ENCODE measurements at places on chromosomes 2 and 18.

DNA sequence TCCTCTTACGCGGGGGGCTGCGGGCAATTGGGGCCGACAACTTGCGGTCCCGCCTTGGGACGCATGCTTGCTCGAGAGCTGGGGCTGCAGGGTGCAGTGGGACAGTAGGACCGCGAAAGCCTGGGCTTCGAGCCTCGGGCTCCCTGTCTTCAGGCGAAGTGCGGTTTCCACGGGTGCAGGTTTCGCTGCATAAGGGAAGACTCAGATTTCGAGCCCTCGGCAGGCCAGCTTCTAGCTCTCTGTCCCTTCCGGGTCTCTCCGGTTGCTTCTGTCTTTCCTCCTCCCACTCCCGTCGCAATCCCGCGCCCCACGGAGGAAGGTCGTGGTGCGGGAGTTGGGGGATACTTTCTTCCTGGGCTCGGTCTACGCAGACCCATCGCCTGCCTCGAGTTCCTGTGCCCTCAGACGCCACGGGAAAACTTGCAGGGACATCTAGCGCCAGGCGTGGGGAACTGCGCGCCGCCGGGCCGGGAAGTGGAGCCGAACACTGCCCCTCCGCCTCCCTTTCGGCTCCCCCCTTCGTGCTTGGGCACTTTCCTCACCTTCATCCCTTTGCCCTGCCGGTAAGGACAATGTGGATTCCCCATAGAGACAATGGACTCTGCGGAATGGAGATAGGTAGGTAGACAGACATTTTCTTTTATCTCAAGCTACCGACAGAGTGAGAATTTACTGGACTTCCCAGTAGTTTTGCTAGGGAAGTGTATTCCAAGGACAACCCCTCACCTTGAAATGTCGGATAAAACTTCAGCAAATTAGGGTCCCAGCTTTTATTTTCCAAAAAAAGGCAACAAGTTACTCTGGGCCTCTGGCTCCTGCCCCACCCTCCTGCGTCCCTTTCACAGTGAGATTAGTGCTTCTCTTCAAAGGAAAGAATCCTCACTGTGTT lies 4.2 kb upstream of the HOXD13 start:
- DNase-seq = no peak

GRCh38 chr2:165164201-165164600 lies 39.6 kb downstream of the SCN3A start:
- DNase-seq = no peak

DNA sequence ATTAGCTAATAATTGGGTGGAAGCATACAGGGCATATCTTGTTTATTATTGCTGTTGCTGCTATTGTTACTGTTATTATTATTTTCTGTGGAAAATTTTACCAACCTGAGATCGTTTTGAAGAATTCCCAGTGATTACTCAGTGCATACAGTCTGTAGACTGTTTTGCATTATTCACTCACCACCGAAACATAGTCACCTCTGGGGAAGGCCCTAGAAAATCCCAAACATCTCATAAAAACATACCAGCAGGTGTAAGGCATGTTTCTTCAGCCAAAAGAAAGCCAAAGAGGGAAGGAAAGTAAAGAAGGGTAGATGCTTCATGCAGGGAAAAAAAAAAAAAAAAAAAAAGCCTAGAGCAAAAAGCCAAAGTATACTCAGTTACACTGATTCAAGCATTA lies 647.7 kb downstream of the BCL11A start:
- DNase-seq = no peak

DNA sequence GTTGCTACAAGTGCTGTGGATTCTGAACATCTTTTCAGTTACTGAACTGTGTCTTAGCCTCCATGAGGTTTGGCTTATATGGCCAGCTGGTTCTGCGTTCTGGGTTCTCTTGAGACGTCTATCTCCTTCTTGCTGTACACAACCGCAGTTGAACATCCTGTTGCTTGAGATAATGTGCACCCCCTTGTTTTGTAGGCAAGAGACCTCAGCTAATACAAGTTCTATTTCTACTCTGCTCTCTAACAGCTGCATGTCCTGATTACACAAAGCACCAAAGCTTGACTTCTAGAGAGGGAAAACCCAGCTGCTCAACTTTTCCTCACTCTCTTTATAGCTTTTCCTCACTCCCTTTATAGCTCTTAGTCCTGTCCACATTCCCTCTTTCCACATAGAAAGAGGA lies 176.0 kb downstream of the LTBP1 start:
- DNase-seq = no peak

DNA sequence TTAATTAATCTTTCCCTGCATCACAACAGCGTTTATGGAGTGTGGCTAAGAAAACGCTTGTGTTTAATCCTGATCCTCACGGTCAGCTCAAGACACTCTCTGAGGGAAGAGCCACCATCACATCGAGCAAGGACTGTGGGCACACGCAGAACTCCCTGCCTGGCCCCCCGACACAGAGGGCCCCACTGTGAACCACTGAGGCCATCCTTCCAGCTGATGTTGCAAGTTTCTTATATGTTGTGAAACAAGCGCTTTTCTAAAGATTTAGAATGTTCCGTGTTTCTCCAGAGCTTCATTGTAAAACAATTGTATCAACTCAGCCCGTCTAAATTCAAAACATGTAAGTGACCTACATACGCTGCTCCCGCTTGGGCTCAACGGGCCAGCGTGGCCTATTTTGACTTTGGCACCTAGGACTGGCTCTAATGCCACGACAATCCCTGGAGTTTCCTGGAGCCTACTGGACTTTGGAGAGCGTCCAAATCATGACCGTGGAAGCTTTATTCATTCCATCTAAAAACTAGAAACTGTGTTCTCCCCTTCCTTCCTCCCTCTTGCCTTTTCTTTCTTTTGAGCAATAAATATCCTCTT lies 34.9 kb downstream of the SERPINE2 start:
- DNase-seq = no peak

DNA sequence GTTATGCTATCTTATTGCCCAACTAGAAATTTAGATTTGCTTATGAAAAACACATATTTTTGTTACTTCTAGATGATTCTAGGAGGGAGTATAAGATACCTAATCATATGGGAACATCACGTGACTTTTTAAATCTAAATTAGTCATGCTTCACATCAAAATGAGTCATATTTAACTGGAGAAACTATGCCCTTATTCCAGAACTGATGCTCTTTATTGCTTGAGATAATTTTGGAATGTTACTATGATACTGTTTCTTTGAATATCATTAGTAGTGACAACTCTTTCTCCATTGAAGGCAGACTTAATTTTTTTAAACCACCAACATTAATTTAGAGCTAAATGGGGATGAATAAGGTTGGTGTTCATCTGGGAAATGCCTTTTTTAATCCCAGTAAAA lies 19.9 kb upstream of the ELAC1 start:
- no peak for DNase-seq

DNA sequence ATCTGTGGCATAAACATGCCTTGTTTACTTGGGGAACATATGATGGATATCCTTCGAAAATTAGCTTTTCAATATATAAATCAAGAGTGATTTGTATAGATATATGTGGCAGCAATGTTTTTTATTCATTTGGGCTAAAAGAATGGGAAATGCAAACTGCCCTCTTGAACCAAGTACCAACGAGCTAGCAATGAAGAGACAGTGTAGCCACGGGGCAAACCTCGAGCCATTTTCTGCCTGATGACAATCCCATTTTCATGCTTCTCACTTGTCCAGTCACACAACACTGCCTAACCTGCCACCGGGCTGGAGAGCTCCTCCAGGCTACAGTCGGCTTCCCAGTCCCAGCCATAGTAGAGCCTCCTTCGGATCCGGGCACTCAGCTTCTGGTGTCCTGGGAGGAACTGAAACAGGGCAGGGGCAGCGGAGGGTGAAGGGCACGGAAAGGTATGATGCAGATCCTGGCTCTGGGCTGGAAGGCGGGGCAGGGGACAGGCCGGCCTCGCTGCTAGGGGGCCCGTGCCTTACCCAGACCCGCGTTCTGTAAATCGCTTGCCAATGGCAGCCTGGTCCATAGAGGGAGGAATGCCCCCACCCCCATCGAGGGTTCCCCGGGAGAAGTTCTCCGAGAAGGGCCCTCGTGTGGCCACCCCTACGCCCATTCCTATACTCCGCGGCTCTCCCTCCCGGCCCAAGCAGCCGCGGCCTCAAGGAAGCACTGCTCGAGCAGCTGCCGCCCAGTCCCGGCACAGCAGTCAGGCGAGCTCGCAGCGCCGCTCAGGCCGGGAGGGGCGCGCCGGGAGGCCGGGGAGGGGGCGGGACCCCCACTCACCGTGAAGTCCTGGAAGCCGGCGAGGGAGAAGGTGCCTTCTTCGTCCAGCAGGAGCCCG lies 552 bp downstream of the CNPPD1 start:
- DNase-seq = no peak

DNA sequence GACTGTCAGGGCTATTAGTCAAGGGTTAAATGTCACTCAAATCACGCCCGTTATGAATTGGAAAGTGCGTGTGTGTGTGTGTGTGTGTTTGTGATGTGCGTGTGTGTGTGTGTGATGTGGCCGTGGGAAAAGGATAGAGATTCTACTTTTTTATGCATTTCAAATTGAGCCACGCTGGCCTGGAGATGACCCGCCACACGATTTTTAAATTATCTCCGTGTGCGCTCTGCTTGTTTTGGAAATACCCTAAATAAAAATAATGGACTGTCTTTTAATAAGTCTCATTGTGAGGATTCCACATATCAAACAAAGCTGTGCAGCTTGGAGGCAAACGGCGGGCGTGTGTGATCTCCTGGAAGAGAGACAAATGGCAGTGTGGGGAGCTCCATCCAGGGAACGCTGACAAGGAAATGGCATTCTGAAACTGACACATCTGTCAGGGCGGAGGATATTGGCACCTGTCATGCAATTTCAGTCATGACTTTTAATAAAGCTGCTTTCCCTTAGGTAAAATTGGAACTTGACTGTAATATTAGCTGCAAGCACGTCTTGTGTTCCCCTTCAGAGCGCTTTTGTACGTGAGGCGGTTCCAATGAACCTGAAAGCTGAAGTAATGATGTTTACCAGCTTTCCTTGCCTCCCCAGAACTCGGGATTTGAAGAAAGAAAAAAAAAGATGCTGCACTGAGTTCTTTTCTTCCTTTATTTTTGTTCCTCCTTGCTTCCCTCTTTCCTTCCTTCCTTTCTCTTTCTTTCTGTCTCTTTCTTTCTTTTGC lies 381.8 kb upstream of the SMIM21 start:
- no peak for DNase-seq

GRCh38 chr2:13669607-13670006 lies 952.9 kb downstream of the TRIB2 start:
- no peak for DNase-seq

DNA sequence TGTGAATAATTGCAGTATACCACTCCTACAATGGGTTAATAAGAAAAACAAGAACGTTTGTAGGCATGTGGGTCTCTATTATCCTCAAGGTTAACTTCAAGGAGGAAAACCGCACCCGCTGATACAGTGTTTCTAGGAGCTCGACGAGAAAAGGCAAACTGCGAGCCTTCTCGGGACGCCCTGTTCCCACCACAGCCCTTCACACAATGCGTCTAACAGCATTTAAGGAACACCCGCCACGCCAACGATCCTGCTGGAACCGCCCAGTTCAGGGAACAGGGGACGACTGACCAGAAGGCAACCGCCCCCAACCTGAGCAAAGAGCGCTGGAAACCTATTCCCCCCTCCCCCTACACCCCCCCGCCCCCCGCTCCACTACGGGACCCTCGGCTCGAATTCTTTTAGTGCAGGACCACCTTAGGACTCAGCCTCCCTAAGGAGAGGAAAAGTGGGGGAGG lies 710 bp upstream of the TMSB10 start:
- DNase-seq = no peak

DNA sequence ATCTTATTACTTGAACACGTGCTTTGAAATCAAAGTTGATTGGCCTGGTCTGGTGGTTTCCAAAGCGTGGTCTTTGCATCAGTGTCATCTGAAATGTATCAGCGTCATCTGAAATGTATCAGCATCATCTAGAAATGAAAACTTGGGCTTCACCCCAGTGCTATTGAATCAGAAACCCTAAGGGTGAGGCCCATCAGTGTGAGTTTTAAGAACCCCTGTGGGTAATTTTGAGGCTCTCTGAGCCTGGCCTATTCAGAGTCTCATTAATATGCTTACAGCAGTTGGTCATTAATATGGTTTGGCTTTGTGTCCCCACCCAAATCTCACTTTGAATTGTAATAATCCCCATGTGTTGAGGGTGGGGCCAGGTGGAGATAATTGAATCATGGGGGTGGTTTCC lies 85.2 kb downstream of the NYAP2 start:
- DNase-seq = no peak

DNA sequence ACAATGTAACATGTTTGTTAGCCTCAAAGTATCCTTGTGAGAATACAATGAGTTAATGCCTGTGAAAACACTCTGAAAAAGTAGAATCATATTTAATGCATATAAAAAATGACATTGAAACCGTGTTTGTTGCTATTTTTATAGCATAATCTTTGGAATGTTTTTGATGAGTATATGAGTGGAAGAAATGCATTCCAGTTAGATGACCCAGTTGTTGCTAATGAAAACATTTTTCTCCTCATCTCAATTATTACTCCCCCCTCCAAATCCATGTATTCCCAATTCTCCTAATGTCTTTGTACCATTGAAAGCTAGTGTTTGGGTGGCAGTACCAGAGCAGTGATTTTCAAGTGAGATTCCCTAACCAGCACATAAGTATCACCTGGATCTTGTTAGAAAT lies 67.1 kb upstream of the DSEL start:
- no peak for DNase-seq

GRCh38 chr2:218429911-218430692 lies 11.2 kb downstream of the VIL1 start:
- no peak for DNase-seq

DNA sequence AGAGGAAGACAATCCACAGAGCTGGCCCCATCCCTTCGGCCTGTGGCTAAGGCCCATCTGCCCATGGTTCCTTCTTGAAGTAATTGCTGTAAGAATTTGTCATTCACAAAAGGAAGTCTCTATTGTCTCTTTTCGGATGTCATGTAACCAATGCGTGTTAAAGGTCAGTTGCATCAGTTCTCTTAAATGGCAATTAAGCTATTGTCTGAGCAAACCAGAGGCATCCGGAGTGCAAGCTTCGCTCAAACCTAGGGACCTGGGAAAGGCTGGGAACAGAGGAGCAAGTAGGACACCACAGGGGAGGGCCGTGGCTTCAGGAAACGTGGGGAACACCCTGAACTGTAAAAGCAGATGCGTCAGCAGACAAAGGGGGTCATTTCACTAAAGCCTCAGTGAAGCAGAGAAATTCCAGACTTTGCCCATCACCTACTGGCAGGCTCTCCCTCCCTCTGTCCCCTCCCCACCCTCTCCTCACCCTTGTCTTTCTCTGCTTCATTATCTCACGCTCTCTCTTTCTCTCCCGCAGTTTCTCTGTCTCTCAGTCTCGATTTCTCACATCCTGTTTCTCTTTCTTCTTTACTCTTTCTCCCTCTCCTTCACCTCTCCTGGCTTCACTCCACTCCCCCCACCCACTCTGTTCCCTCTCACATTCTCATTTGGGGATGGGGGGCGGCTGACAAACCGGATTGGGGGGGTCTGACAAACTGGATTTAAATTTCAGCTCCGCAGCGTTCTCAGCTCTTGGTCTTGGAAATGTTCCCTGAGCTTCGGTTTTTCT lies 204.6 kb upstream of the TNP1 start:
- no peak for DNase-seq

- no peak for DNase-seq
These were observed 21.0 kb upstream of the EDAR start for GRCh38 chr2:109009920-109010610.

- no peak for DNase-seq
These were observed 194.9 kb upstream of the TNP1 start for GRCh38 chr2:217054791-217055190.

Data from stimulated activated CD8-positive, alpha-beta memory T cell treated with anti-CD3 and anti-CD28 coated beads, Interleukin-15, amount 100 ng/mL, for 48 hours (primary cell).